ENCODE measurements at places on chromosomes 7 and 10.

DNA sequence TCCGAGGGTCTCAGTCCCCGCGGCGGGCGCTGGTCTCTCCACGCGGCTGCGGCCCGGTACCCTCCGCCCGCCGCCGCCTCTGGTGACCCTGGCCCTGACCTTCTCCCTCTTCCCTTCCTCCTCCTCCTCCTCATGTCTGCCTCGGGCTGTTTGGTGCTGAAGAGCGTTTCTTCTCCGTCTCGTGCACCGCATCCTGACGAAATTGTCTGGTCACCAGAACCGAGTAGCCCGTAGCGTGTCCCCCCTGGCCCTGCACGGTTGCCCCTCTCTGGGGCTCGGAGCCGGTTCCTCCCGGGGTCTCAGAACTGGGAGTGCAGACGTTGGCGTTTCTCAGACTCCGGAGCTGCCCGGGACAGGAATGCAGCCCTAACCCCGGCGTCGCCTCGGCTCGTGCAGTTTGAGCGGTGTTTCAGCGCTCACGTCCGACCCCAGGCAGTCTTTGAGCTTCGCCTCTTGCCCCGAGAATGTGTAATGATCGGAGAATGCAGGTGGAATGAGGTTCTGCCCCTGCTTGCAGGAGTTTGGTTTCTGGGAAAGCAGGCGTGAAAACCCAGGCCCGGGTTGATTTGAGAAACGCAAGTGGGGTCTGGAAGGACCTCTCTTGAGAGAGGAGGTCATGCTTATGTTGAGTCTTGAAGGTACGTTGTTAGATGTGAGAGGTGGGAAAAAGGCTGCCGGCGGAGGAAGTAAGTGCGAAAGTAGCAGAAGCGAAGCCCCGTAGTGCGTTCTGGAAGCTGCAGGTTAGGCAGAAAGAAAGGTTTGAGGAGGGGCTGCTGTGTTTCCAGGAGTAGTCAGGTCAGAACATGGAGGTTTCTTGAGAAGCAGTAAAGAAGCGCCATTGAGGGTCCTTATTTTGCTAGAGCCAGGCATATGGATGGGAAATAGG lies 743 bp downstream of the RBM17 start:
- DNase-seq: peak; percentile 76

GRCh38 chr7:148809856-148810255 lies 74.2 kb downstream of the EZH2 start:
- DNase-seq: peak; percentile 10

DNA sequence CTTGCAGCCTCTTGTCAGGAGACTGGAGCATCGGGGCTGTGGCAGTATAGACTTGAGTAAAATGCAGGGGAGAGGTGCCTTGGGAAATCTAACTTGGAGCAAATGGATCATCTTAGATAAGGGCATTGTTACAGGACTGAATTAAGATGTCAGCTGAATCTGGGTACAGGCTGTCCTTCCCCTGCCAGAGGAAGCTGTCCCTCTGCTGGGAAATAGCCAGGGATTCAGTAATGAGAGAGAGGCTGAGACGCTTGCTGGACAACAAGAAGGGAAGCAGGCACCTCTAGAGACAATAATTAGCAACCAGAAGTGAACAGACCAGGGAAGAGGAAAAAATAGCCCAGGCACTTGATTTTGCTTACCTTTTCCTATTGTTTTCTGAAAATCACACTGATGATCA lies 20.7 kb upstream of the RAPGEF5 start:
- DNase-seq: no peak

GRCh38 chr10:69180525-69181204 lies 631 bp downstream of the SUPV3L1 start:
- peak; percentile 43 for DNase-seq

DNA sequence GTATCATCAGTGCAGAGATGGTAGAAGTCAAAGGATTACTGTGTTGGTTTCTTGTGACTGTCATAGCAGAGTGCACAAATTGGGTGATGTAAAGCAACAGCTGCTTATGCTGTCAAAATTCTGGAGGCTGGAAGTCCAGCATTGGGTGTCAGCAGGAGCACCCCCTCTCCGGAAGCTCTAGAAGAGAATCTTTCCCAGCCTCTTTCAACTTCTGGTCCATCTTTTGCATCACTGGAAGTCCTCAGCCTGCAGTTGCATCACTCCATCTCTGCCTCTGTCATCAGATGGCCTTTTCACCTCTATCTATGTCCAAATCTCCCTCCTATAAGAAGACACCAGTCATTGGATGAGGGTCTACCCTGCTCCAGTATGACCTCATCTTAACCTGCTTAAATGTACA lies 35.8 kb upstream of the GALNTL5 start:
- DNase-seq: no peak

DNA sequence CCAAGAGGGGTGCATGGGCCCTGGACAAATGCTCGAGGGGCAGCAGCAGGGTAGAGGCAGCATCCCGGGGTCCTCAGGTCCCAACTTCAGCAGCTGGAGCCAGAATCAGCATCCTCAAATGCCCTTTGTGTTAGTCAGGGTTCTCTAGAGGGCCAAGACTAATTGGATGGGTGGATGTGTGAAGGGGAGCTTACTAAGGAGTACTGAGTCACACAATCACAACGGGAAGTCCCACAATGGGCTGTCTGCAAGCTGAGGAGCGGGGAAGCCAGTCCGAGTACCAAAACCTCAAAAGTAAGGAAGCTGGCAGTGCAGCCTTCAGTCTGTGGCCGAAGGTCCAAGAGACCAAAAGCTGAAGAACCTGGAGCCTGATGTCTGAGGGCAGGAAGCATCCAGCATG lies 162.9 kb upstream of the TCERG1L start:
- no peak for DNase-seq
